ENCODE measurements at places on chromosomes 3 and 15.

DNA sequence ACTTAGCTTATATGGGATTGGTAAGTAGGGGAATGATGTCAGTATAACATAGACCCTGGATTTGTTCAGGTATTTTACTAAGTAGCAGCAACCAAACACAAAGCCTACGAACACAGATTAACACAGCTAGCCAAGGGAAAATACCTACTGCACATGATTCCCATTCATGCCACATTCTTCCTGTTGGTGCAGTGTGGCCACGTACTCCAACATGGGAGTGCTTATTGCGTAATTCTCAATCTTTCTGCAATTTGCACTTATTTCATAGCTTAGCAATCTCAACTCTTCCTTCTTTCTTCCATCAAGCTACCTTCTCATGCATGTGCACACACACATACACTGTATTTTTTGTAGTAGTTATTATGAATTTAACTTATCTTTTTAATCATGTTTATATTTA is 186.8 kb downstream of the IL5RA start:
- no peak for DNase-seq

DNA sequence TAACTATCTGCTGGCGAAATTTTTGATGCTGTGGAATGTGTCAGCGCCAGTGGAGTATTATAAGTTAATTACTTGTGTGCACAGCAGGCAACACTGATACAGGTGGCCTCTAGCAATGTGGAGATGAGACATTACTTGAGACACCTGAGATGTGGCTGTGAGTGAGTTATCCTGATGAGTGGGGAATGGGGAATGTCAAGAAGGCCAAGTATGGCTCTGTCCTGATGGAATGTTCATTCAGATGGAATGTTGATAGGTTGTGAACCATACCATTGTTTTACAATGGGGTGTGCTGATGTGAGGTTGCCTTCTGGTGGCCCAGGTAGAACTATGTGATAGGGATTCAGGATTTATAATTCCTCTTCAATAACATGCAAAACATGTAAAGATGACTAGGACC is 404.8 kb downstream of the PTPRG start:
- no peak for DNase-seq

DNA sequence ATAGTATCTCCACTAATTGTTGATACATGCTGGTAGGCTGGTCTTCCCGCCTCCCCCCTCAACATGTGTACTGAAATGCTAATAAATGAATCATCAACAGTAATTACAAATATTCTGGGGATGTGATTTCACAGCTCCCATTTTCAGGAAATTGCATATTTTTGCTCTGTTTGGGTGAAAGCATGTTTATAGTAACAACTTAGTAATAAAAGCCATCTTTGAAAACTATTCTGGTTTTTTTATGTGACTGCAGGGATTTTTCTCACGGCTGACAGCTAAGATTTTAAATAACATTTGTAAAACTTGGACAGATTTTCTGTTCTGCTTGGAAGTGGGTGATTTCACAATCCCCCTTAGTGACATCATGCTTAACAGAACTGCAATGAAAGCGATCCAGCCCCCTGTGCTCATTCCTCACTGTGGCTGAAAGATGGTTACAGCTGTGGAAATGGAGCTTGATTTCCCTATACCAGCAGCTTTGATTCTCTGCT is 25.6 kb upstream of the FAM174B start:
- DNase-seq = peak; percentile 74

DNA sequence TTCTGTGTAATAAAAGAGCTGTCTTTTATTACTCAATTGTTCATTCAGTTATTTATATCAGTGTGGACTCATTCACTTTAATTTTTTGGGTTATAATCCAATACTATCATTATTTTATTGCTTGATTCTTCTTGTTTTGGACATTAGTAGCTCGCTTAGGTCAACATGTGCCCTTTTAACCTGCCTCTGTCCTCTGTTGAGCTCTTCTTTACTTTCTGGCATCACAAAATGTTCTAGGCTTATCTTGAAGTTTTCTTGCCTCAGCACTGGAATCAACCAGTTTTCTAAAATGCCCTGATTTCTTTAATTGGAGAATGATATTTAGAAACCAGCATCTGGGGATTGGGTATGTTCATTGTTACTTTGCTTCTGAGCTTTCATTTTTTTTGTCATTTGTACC is 82.2 kb downstream of the LEKR1 start:
- DNase-seq = no peak

DNA sequence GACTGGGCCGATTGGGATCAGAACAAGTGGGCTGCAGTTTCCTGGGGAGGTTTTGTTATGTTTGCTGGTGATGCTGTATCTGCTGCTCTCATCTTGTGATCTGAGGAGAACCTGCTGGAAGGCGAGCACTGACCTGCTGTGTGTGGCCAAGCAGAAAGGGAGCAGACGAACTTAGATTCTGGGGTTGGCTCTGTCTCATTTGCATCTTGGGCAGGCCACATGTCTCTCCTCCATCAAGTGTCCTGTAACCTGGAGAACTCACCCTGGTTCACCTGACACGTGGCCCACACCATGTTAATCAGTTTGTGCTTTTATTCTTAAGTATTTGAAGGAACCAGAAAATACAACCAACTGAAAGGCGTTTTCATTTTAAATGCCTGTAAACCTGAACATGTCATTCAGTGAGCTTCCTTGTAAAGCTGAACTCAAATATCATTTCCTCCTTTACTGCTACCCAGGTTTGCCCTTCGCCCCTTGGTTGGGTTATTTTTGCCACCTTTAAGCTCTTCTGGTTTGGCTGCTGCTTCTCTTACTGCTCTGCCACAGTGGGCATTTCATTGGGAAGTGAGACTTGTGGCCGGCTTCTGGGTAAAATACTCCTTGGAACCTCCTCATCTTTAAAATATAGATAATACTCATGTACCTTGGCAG is 33.5 kb upstream of the TRAK1 start:
- no peak for DNase-seq

- DNase-seq = no peak
Observed at GRCh38 chr3:49411535-49411967, 225 bp downstream of the RHOA start.

- no peak for DNase-seq
Observed at GRCh38 chr3:155661760-155662159, 83.1 kb downstream of the PLCH1 start.

- no peak for DNase-seq
Observed at GRCh38 chr3:35201211-35201610, 438.1 kb upstream of the ARPP21 start.

DNA sequence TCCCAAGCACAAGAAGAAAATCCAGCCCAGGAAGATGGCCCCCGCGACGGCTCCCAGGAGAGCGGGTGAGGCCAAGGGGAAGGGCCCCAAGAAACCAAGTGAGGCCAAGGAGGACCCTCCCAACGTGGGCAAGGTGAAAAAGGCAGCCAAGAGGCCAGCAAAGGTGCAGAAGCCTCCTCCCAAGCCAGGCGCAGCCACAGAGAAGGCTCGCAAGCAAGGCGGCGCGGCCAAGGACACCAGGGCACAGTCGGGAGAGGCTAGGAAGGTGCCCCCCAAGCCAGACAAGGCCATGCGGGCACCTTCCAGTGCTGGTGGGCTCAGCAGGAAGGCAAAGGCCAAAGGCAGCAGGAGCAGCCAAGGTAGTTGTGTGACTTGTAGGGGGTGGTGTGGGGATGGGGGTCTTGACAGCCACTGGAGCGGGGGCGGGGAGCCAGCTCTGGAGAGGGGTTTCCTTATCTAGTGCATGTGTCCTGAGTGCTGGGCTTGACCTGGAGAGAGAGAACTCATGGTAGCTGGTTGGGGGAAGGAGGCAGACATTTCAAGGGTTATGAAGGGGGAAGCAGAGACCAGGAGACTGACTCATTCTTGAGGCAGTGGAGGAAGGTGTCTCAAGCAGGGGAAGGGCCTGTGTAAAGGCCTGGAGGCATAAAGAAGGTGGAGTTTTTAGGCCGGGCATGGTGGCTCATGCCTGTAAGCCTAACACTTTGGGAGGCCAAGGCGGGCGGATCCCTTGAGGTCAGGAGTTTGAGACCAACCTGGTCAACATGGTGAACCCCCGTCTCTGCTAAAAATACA is 6.2 kb downstream of the H1-8 start:
- DNase-seq = no peak

GRCh38 chr15:70247281-70247680 is 149.6 kb upstream of the TLE3 start:
- no peak for DNase-seq
